ENCODE measurements at places on chromosomes 11 and 22.

GRCh38 chr11:5036669-5037068, 9.7 kb upstream of the OR52J3 start:
- no peak for DNase-seq

DNA sequence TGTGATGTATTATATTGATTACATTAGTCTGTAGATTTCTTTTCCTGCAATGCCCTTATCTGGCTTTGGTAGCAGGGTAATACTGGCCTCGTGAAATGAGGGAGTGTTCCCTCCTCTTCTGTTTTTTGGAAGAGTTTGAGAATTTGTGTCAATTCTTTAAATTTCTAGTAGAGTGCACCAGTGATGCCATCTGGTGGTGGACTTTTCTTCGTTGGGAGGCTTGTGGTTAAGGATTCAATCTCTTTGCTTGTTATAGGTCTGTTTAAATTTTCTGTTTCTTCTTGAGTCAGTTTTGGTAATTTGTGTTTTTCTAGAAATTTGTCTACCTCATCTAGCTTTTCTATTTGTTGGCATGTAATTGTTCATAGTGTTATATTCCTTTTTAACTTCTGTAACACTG, 18.9 kb downstream of the SHANK3 start:
- peak; percentile 77 for DNase-seq

DNA sequence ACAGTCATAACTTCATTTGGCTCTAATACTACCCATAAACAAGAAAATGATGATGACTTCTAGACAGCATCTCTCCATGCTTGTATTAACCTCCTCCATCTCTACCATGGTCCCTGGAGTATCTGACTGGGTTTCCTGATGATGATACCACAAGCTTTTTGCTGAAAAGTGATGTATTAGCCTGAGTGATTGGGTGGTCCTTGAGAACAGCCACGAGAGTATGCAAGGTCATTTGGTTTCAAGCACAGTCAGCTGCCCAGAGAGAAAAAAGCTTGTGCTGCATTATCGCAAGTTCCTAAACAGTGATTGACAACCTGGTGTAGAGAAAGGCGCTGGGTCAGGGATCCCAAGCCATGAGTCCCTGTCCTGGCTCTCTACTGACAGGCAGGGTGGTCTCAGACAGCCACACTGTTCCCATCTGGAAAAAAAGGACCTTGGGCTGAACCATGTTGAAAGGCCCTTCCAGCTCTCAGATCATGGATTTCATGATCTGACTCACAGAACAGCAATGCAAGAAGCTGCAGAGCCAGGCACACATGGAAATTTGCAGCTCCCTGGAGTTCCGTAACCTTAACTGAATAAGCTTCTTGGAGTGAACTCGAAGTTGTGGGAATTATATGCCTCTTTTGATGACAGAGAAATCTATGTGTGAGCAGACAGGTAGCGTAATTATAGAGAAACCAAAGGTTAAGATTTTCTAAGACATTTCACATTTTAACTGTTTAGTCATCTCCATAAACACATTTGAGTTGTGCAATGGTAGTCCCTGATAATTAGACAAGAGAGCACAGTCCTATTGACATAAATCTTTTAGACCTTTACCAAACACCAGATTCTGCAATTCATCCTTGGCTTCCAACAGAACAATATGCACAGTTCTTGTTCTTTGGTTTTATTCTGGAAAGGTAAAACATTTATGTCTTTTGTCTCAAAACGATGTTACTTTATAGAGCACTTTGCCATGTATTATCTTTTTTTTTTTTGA, 54.1 kb upstream of the UBASH3B start:
- DNase-seq, result no peak

DNA sequence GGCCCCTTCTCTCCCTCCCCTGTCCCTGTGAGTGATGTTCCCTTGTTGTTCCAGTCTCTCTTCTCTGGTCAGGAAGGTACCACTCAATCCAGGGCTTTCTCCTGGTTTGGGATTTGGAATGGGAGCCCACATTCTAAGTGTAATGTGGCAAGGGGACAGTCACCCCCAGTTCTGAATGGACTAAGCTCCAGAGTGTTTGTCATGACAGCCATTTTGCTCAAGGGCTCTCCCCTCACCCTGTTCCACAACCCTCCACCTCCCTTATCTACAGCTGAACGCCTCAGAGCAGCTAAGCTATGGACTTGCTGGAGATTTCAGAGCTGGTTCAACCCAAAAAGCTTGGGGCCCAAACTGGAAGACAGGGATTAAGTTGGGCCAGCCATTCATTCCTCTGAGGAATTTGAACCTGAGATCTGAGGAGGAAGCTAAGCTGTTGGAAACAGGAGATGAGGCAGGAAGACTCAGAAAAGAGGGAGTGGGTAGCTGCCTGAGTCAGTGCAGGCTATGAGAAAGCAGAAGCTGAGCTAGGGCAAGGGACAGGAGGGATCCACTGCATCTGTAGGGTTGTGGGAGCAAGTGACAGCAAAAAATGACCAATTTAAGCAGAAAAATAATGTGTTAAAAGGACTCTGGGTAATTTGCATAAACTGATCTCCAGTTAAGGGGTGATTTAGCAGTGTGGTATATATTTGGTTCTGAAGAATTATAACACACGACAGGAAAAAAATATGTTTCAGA, 22.9 kb upstream of the FCHSD2 start:
- DNase-seq, result peak; percentile 78

DNA sequence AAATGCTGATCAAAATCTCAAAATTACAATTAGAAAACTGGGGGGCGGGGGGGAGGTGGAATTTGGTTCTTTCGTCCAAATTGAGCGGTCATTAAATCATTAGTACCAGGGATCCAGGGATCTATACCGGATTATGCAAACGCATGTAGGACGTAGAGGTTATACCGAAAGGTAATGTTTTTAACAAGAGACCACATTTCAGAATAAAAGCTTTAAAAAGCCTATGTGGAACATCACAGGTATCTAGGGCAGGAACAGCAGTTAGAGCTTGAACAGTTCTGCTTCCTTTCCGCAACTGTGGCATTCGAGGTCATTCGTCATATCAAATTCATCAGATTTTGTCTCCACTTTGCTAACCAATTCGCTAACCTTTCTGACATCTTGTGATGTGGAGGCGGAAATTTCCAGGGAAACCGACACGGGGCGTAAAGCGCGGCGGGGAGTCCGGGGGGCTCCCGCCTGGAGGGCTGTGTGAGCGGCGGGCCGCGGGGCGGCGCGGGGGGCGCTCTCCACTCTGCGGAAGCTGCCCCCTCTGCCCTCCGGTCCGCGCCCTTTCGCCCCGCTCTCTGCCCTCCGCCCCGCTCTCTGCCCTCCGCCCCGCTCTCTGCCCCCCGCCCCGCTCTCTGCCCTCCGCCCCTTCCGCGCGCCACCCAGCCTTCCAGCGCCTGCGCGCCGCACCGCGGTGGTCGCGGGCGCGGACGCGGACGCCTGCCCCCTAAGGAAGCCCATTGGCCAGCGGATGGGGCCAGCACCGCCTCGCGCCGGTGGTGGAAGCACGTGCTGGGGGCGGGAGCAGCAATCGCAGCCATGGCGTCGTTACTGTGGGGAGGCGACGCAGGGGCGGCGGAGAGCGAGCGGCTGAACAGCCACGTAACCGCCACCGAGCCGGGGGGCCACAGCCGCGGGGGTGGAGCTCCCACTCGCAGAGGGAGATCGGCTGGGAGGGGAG, at the start of gene DDX25:
DDX25 (plus strand) TSS at position 798 of the 949 bp plus-strand sequence; CDS start at position 808, 10 bp downstream.
- DNase-seq, result peak; percentile 7

- peak; percentile 75 for DNase-seq
These were observed 36.6 kb downstream of the DCUN1D5 start for GRCh38 chr11:103055221-103055890.

Data from suppressor macrophage treated with lipopolysaccharide for 1 hour (primary cell).